ENCODE measurements at places on chromosomes 2 and 18. TPM values are rescaled to one million over a fixed set of nuclear protein-coding genes. Genes with fewer than 3 reads are reported as not detected.

CREG2 gene
- not detected for total RNA-seq

TMEM178A gene
- 2.2 TPM for total RNA-seq

CFAP221 gene
- total RNA-seq, result not detected

RGPD8 gene
- total RNA-seq, result 3.9 TPM

RNF152 gene
- total RNA-seq, result 1.4 TPM

PAX8 gene
- total RNA-seq, result 2.0 TPM

MARCO gene
- total RNA-seq, result not detected

SPP2 gene
- not detected for total RNA-seq

EPB41L3 gene
- 49.5 TPM for total RNA-seq

LINC00305 gene
- not detected for total RNA-seq

ASAP2 gene
- 20.3 TPM for total RNA-seq

IL36G gene
- total RNA-seq, result not detected

NETO1 gene
- total RNA-seq, result not detected

CYS1 gene
- 2.1 TPM for total RNA-seq

LYPD1 gene
- 0.12 TPM for total RNA-seq
